ENCODE measurements at places on chromosomes 4 and X.

DNA sequence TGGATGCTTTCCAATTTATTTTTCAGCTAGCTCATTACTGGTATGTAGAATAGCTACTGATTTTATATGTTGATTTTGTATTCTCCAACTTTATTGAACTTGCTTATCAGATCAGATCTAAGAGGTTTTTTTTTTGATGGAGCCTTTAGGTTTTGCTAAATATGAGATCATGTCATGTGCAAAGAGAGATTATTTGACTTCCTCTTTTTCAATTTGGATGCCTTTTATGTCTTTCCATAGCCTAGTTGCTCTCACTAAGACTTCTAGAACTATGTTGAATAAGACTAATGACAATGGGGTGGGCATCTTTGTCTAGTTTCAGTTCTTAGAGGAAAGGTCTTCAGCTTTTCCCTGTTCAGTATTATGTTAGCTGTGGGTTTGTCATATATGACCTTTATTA is 11.7 kb downstream of the MAGEE1 start:
- DNase-seq: no peak

DNA sequence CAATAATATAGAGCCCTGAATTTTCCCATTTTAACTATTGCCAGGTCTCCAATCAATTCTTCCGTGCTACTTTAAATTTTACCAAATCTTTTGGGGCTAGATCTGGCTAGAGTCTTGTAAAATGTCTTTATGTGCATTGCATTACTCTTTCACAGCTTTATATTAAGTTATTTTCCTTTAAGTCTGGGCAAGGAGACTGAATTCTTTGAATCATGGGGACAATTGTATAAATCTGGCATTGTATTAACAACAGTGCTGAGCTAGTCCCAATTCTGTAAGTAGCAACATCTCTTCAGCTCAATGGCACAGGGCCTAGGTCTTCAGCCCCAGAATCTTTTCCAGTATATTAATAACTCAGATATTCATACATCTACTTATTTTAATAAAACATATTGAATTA is 1080.4 kb upstream of the INTU start:
- no peak for DNase-seq

DNA sequence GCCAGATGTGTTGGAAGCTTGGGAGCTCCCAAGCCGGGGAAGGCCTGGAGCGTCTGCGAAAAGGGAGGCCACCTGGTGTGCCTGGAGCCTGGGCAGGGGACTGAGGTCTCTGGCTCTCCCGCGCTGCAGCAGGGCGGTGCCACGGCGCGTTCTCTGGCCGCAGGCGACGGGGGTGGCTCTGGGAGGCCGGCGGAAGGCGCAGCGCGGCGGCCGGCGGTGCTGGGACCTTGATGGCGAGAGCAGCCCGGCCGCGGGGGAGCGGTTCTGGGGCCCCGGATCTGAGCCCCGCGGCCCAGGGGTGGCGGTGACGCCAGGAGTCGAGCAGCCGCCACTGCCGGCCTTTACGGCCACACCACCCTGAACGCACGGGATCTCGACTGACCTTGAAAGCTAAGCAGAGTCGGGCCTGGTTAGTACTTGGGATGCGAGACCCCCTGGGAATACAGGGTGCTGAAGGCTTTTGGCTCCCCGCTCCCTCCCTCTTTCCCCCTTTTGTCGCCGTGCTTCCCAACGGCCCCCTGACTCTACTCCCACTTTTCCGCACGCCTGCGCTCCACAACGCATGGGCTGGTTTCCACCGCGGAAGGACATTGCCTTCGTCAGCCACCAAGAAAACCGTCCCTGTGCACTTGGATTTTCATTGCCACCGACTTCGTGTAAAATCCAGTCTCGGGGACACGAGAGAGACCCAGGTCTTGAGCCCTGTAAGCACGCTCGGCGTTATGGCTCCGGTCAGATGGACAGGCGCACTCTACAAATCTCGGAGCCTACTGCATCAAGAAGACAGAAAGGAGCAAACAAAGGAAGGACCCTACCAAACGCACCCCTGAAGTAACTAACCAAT is 9.5 kb downstream of the FRG2 start:
- peak; percentile 31 for DNase-seq

GRCh38 chrX:101230636-101231035 is 11.1 kb downstream of the DRP2 start:
- no peak for DNase-seq

- no peak for DNase-seq
These were observed 56.6 kb upstream of the HOPX start for GRCh38 chr4:56737666-56738065.

DNA sequence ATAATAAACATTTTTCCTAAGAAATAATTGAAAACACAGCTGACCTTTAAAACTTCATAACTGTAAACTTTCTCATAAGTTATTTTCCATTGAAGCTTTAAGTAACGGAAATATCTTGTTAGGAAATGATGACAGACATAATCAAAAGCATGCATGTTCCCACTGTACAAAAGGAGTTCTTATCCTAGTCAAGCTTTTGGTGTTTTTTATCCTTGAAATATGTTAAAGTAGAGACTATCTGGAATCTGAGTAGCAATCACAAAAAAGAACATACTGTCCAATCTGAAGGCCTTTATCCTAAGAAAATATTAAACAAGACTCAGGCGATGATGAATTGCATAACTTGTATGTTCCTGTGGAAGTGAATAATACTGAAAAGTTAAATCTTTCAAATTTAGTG is 14.4 kb downstream of the GEMIN8 start:
- DNase-seq: no peak
